NCI-H146 (cell line): ENCODE measurements at places on chromosomes 1 and 21.
A peak's percentile ranks its signal among the peaks of the same experiment; 100 is the strongest.

- DNase-seq, result no peak
These were observed 169.2 kb upstream of the SGIP1 start for GRCh38 chr1:66364578-66365391.

GRCh38 chr1:247228133-247228532, 27.7 kb upstream of the VN1R5 start:
- DNase-seq, result peak; percentile 3

DNA sequence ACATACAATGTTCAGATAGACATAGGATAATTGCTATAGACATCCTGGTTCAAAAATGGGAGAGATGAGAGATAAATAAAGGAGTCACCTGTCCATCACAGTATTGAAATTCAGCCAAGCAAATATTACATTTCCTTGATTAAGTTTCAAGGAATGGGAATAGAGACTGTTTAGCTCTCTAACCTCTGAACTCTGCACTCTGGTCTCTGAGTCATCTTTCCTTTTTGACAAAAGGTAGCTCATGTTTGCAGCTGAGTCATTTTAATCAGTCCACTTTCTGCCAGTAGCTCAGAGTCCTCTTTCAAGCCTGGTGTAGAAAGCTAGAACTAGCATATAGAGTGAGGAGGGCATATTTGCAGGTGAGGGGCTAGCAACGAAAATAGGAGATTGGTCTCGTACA, 51.4 kb upstream of the GJA8 start:
- no peak for DNase-seq

- DNase-seq, result no peak
These were observed 16.6 kb downstream of the C21orf91 start for GRCh38 chr21:17802572-17802971.

- DNase-seq, result no peak
These were observed 23.8 kb upstream of the DIPK1A start for GRCh38 chr1:92985101-92985500.

GRCh38 chr1:197965132-197965840, 48.1 kb downstream of the LHX9 start:
- no peak for DNase-seq

- peak; percentile 9 for DNase-seq
These were observed at the start of gene CASQ1 for GRCh38 chr1:160189649-160190625. Gene CASQ1 (plus strand): TSS chr1:160190575. CDS start chr1:160190752, 177 bp downstream.
